ENCODE measurements at places on chromosomes 4 and X.

DNA sequence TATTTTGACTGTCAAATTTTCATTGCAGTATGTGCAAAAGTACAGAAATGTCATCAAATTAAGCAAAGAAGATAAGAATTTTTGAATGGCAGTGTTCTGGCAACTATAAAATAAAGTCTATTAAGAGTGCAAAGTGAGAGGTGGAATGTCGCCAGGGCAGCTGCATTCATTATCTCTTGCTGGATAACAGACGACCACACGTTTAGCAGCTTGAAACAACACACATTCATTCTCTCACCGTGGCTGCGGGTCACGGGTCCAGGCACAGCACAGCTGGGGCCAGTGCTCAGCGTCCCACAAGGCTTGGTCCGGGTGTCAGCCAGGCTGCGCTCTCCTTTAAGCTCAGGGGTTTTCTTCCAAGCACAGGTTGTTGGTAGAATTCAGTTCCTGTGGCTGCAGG, 113.9 kb downstream of the GPR143 start:
- DNase-seq, result no peak

- DNase-seq, result no peak
Observed at GRCh38 chr4:27066591-27066990, 205.9 kb downstream of the STIM2 start.

- DNase-seq, result no peak
Observed at GRCh38 chrX:19613645-19614323, 98.5 kb upstream of the MAP3K15 start.

DNA sequence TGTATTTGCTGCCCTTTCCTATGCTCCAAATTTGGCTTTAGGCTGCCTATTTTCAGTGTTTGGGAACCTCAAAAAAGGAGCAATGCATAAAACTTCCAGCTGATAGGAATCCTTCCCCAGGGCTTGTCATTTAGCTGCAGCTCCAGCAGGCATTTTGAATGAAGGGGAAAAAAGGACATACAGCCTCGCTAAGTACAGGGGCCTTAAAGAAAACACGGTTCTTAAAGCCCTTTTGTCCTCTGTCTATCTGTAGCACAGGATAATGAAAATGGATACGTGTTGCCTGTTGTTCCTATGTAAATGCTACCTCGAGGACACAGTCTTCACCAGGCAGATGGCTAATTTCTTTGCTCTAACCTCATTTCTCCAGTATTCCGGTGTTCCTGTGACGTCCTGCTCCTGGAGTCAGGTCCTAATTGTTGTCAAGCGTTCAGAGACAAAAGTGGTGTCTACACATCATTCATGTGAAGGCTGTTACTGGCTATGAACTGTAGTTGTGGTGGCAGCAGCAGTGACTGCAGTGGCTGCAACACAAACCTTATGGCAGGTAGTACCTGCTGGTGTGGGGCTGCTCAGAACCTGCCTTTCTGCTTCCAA, 117.4 kb downstream of the MGST2 start:
- DNase-seq, result no peak

- no peak for DNase-seq
Observed at GRCh38 chr4:15376145-15376544, 51.7 kb upstream of the C1QTNF7 start.

All from urinary bladder (tissue), 4 donors.